Stimulated activated CD4-positive, alpha-beta T cell treated with anti-CD3 and anti-CD28 coated beads, Interleukin-2, amount 100 ng/mL, for 24 hours (primary cell): ENCODE measurements at places on chromosomes 13 and 19.

- DNase-seq: no peak
Measured at GRCh38 chr13:37495046-37495445, 103.5 kb downstream of the POSTN start.

- DNase-seq: no peak
Measured at GRCh38 chr13:81089371-81090157, 748.6 kb upstream of the SPRY2 start.

DNA sequence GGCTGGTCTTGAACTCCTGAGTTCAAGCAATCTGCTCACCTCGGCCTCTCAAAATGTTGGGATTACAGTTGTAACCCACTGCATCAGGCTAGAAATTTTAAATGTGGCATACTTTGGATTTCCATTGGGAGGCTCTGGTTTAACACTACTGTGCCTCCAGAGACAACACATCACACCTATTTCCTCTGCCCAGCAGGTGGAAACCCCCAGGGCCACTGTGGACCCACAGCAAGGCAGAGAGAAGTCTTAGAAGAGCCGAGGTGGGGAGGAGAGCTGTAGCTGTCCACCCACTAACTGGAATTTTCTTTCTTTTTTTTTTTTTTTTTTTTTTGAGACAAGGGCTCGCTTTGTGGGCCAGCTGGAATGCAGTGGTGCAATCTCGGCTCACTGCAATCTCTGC, 39.4 kb downstream of the IER2 start:
- DNase-seq: no peak

GRCh38 chr19:24040621-24041020, 46.4 kb upstream of the ZNF254 start:
- DNase-seq: no peak

- DNase-seq: no peak
Measured at GRCh38 chr13:29704648-29705047, 109.2 kb upstream of the SLC7A1 start.

DNA sequence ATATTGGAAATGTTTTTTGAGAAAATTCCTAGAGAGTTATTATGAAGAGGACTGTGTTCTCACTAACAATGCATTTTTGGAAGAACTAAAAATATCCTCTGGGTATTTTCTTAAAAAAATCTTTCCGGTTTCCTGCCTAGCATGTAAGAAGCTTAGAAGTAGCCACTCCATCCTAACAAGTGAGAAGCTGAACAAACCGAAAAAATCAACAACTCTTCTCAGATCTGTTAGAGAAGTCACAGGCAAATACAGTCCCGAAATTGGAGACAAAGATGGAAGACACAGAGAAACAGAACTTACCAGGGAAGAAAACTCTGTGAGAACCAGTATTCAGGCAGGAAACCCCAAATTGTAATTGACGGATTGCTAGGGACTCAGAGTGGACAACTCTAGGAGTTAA, 173.0 kb downstream of the KLF12 start:
- DNase-seq: no peak

DNA sequence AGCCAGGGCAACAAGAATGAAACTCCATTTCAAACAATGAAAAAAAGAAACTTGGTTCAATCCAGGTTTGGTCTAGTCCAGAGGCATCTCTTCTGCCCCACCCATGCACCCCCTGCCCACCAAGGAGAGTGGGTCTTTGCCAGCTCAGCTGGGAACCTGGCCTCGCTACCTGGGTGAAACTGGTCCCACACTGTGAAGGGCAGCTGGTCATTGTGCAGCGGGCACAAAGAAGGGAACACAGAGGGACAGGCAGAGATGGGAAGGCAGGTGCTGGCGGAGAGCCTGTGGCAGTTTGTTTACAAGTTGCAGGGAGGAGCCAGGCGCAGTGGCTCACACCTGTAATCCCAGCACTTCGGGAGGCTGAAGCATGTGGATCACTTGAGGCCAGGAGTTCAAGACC, 50.2 kb downstream of the CPAMD8 start:
- no peak for DNase-seq

GRCh38 chr19:14371301-14371821, 9.9 kb upstream of the ADGRE5 start:
- no peak for DNase-seq

GRCh38 chr19:40803857-40804782, 5.1 kb downstream of the EGLN2 start:
- peak; percentile 47 for DNase-seq

DNA sequence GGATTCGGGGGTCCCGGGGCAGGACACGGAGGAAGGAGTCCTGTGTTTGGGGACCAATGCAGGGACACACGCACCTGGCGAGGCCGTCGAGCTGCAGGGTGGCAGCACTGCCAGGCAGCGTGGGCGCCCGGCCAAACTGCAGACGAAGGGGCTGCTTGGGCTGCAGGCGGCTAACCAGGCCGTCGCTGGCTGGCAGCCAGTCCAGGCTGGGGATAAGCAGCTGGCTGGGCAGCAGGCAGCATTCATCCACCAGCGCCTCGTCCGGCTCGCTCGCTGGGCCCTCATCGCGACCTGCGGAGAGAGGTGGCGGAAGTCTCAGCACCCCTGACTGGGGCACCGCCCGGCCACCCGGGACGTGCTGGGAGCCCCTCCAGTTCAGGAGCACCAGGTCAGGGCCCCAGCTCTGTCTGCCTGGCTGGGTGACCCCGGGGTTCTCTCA, 11.5 kb downstream of the CFD start:
- DNase-seq: no peak

DNA sequence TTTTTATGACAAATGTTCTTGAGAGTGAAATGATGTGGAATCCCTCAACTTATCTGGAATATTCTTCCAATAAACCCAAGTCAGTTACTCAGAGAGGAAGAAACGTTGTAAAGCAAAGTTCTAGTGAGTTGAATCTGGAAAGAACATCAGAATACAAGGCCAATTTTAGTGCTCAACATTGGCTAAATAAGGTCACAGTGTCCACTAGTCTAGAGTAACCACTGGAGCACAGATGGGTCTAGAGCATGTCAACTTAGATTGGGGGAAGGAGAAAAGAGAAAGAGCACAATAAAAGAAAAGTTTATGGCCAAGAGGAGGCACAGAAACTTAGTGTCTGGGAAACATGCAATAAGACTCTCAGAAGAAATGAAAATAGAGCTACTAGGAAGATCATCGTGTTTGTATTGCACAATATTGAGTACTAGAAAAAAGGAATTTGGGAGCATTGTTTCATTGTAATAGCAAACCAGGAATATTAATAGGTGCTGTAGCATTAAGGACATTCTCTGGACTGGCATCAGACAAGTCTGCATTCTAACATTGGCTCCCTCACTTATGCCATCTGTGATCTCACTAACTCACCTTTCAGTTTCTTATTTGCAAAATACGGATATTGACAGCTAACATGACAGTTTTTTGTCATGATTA, 1318.5 kb downstream of the PCDH9 start:
- DNase-seq: no peak

DNA sequence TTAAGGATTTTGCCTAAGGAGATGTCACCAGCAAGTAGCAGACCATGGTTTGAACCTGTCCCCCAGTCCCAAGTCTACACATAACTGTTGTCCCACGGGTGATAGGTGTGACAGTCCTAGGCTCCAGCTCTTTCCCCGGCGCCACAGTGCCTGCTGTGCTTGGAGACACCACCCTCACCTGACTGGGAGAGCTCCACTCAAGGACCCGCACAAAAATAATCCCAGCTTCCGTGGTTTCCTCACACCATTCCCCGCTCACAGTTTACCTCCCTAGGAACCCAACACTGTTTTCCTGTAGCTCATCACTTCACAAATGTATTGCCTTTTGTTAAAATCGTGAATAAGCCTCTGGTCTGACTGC, 19.8 kb upstream of the RASA3 start:
- DNase-seq: no peak

GRCh38 chr13:63167699-63168337, 1752.2 kb upstream of the PCDH20 start:
- no peak for DNase-seq

GRCh38 chr13:51339952-51340732, 651 bp downstream of the SERPINE3 start:
- DNase-seq: no peak

GRCh38 chr19:18842166-18842565, 10.4 kb downstream of the UPF1 start:
- DNase-seq: no peak

DNA sequence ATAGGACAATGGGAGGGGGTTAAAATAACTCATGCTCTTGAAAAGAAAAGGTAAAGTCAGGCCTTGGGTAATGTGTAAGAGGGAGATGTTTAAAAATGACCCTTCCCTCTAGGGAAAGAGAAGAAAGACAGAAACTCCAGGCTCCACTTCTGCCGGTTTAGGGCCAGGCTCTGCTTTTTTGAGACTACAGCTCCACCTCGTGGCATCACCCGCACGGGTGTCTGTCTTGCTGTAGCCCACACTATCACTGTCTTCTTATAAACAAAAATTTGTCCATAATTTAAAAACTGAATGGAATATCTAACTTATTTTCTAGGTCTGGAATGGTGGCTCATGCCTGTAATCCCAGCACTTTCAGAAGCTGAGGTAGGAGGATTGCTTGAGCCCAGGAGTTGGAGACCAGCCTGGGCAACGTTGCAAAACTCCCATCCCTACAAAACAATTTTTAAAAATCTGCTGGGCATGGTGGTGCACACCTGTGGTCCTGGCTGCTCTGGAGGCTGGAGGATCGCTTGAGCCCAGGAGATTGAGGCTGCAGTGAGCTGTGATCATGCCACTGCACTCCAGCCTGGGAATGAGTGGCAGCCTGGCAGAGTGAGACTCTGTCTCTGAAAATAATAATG, 65.1 kb upstream of the GTF3A start:
- DNase-seq: peak; percentile 69

DNA sequence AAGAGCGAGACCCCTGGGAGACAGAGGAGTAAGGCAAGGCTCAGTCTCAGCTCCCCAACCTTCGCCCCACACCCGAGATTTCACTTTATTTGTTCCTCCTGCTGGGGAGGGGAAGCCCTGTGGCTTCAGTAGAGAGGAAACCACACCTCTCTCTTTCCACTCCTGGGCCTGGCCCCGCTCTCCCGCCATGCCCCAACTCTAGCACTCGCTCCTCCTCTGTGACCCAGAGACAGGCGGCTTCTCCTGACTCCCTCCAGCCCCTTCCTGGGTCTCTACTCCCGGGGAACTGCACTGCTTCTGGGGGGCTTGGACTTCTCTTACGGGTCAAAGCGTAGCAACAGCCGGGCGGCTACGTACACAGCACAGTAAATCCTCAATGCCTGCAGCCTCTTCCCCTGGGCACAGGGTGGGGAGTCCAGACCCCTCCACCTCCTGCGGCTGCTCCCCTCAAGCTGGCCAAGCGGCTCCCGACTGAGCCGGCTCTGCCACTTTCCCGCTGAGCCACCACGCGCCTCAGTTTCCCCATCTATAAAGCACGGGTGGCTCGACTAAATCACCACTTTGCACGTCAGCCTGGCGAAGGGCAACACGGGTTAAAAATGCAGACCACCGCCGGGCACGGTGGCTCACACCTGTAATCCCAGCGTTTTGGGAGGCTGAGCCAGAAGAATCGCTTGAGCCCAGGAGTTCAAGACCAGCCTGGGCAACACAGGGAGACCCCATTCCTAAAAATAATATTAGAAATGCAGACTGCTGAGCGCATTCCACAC, 1.4 kb downstream of the RNF126 start:
- peak; percentile 67 for DNase-seq

- DNase-seq: peak; percentile 74
Measured at GRCh38 chr19:35268536-35269437, at the start of gene USF2. Gene USF2, plus strand, starts transcription at chr19:35268962. Its CDS starts 140 bp downstream, at chr19:35269102.

- no peak for DNase-seq
Measured at GRCh38 chr13:82947683-82948082, 934.6 kb downstream of the SLITRK1 start.

DNA sequence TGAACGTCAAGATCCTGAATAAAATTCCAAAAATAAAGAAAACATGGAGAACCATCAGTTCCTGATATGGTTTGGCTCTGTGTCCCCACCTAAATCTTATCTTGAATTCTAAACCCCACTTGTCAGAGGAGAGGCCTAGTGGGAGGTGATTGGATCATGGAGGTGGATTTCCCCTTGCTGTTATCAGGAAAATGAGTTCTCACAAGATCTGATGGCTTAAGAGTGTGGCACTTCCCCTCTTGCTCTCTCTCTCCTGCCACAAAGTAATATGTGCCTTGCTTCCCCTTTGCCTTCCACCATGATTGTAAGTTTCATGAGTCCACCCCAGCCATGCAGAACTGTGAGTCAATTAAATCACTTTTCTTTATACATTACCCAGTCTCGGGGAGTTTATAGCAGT, 827.4 kb downstream of the GPC5 start:
- DNase-seq: no peak

DNA sequence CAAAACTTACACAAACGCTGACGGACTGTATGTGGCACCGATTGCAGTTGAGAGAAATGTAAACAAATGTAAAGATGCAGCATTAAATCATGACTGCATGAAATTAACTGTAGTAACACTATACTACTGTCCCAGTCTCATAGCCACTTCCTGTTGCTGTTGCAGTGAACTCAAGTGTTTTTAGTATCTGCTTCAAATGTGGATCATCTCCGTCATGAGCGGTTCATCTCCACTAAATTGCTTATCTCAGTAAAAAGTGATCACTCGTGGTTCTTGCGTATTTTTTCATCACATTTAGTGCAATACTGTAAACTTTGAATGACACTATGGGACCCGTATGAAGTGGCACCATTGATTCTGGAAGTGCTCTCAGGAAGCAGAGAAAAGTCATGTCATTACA, 60.3 kb upstream of the RNF113B start:
- DNase-seq: no peak

DNA sequence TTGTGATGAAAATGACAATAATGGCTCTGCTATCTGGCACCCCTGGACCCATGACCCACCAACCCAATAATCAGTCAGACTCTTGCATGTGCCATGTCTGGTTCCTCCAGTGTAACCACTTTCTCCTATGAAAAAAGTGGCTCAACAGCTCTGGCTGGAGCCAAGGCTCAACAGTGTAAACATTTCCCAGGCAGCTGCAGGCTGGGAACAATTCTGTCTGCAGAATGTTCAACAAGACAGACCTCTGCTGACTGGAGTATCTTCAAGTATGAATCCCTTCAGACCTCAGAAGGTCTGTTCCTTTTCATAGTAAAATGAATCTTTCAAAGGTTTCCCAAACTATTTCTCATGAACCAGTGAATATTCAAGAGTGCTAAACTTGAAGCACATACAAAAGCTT, 410.1 kb upstream of the HTR2A start:
- DNase-seq: no peak

- DNase-seq: no peak
Measured at GRCh38 chr13:47794963-47795362, 206.1 kb downstream of the SUCLA2 start.

DNA sequence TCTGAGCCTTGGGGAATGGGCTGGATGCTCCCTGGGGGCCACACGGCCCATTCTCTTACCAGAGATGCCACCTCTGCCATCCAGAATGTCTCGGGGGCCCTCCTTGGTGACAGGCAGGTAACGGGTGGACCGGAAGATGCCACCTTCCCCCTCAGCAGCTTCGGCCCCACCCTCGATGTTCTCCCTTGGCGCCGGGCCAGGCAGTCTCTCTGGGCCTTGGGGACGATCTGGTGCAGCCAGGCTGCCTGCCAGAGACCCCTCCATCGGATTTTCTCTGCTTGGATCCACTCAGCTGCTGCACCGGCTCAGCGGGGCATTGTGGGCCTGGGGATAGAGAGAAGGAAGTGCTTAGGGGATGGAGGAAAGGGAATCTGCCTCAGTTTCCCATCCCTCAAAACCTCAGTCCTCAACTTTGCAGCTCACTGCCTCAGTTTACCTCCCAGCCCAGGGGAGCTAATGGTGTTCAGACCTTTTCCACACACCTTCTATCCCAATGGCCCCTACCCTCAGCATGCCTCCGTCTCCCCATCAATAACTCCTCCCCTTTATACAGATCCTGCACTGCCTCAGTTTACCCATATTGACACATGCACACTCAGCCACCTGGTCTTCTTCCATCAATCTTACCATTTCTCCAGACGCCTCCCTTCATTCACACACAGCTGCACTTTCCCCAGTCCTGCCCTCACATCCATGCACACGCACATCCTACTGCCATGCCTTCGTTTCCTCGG, 1.5 kb downstream of the WIZ start:
- no peak for DNase-seq
